ENCODE measurements at places on chromosomes 1 and 21. TPM values are rescaled to one million over a fixed set of nuclear protein-coding genes. Genes with fewer than 3 reads are reported as not detected.
A peak's percentile ranks its signal among the peaks of the same experiment; 100 is the strongest.

- DNase-seq, result no peak
Measured at GRCh38 chr1:238205045-238205662, 314.4 kb upstream of the ZP4 start.

GRCh38 chr1:97384294-97384968, 536.4 kb downstream of the DPYD start:
- no peak for DNase-seq

DNA sequence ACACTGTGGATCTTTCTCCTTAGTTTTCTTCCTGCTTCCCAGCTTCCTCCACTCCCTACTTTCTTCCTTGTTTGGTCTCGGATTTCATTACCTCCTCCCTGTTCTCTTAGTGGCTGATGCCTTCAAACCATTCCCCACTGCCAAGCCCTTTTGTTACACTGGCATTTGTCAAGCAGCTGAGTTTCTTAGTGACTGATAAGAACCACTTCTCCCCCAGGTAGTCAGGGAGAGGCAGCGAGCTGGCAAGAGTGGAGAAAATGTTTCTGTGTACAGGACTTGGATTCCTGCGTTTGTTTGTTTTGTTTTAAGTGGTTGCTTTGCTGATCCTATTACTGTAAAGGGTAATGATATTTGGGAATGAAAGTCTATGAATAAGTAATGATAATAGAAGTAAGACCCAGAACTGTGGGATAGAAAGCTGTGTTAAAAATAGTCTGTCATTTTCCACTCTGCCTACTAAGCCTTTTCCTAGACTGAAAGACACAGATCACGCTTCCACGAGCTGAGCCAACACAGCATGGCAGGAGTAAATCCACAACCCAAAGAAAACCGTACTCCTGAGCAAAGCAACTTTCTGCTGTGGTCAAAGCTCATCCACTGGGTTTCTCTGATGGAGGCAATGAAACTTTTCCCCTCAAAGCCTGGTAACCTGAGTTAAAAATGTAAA, 10.1 kb upstream of the SERTAD4 start:
- peak; percentile 35 for DNase-seq

- no peak for DNase-seq
Measured at GRCh38 chr1:43814401-43814800, 107.1 kb downstream of the ST3GAL3 start.

GRCh38 chr1:5708346-5709245, 283.6 kb downstream of the NPHP4 start:
- DNase-seq, result no peak

DNA sequence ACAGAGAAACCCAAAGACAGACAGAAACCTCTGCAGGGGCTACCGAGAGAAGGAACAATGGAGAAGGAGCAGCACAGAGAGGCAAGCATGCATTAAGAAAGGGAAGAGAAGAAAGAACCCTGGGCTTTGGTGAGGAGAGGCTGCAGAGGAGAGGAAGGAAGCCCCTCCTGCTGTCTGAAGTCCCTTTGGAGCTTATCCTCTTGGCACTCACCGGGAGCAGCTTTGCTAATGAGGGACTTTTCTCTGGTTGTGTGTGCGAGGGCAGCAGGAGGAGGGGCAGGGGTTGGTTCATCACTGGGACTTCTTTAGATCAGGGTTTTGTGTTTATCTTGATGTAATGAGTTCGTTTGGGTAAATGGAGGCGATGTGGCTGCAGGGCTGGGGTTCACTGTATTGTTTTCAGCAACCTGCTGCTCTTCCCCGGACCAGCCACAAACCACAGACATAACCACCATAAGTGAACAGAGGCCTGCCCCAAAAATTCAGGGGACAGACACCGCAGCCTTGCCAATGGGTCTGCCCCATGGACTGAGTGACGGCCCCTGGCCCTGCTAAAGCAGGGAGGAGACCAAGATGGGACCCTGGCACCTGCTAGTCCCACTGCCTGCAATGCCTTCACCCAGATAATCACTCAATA, 100.6 kb downstream of the KCND3 start:
- no peak for DNase-seq

- DNase-seq, result no peak
Measured at GRCh38 chr1:17403081-17403480, 31.1 kb downstream of the PADI6 start.

DNA sequence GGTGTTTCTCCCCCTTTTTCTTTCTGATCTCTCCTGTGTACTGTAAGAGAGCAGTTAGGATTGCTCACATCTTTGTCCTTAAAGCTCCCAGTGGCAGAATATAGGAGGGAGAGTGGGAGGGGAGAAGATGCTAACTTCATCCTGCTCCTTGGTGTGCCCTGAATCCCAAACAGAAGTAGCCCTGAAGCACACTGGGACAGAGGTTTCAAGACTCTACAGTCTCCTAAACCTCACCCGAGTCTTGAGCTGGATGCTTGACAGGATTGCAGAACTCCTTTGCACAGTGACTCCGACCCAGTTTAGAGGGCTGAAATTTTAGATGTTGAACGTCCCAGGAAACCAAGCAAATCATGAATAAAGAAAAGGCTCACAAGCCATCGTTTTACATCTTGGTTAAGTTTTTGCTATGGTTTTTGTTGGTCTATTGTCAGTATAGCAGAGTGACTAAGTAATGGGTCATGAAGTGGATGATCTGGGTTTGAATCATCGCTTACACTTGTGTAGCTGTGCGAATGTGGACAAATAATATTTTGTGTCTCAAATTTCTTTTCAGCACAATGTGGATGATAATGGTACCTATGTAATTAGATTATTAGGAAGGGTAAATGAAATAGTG, 37.5 kb downstream of the XCL2 start:
- DNase-seq, result no peak

DNA sequence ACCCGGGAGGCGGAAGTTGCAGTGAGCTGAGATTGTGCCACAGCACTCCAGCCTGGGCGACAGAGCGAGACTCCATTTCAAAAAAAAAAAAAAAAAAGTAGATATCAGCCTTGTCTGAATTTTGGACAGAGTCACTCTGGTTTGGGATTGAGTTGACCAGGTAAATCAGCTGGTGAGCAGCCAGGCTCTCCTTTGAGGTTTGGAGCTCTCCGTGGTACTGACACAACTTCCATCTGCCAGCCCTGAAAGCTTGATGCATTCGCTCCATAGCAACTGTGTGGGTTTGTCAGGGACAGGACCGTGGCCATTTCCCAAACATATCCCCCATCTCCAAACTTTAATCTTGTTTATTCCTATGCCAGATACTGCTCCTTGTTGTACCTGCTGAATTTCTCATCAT, 155.2 kb downstream of the DMRTA2 start:
- peak; percentile 43 for DNase-seq

- no peak for DNase-seq
Measured at GRCh38 chr1:167551362-167551761, 2.2 kb downstream of the CREG1 start.

Gene SDF4
- total RNA-seq, result 128 TPM

Gene HORMAD1
- not detected for total RNA-seq

Gene TMEM54
- total RNA-seq, result 95.9 TPM

Gene ZMYM4
- 56.3 TPM for total RNA-seq

Gene KLHDC7A
- 14.3 TPM for total RNA-seq

Gene HAPLN2
- total RNA-seq, result 0.27 TPM

Gene CFAP107
- total RNA-seq, result not detected

Measured in Calu3 (cell line).